ENCODE measurements at places on chromosomes 4 and X.

DNA sequence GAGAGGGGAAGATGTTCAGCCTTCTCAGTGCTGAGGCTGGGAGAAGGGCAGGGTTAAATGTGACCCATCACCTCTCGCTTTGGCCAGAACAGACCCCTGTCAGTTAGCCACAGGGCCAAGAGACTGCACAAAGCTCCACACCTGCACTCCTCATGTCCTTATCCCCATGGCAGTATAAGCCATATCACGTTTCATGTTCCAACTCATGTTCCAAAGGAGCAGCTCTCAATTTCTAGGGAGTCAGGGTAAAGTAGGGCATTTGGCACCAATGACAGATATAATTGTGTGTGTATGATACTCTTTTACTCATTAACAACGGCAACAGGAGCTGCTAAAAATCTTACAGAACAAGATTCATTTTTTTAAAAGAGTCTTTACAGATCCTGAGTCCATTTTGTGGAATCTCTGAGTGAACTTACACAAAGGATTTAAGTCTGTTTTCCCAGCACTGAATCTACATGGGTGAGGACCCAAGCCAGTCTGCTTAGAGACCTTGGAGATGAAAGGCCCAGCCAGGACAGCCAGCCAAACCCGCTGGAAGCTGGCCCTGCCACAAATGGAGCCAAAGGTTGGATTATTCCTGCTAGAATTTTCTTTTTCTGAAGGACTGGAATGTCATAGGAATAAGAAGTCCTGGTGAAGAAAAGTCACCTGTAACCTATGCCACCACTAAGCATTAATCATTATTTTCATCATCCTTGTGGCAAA lies 129.1 kb upstream of the SMAD1 start:
- no peaks in the 10 kb centered on the region for H3K4me1 ChIP-seq
- no peak for DNase-seq
- no peak overlapping the region for H3K27ac ChIP-seq
- H3K36me3 ChIP-seq = no peaks in the 10 kb centered on the region
- no peak overlapping the region for H3K4me3 ChIP-seq
- H3K27me3 ChIP-seq = no peaks in the 10 kb centered on the region

- H3K4me3 ChIP-seq = no peak overlapping the region
- DNase-seq = no peak
- no peaks in the 10 kb centered on the region for H3K36me3 ChIP-seq
- no peaks in the 10 kb centered on the region for H3K4me1 ChIP-seq
Observed at GRCh38 chr4:69749771-69750170, 10.6 kb downstream of the SULT1B1 start.

DNA sequence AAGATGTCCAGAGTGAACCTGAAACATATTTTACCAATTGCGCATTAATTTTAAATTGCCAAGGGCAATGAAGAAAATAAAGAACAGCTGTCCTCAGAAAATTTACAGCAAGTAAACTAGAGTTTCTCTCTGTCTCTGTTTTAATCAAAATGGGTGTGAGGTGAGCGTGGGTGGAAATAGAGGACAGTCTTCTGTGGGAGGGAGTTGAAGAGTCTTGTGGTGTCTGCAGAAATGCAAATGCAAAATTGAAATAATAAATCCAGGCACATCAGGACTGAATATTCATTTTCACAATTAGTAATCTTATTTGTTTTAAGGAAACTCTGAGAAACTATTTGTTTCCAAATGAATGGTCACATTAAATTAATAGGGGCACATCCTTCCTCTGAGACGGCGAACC lies 192.0 kb downstream of the ARHGAP10 start:
- no peak for DNase-seq
- H3K27me3 ChIP-seq = no peaks in the 10 kb centered on the region

- DNase-seq = no peak
- peaks cover 30% of the 10 kb centered on the region for H3K4me1 ChIP-seq
- no peak overlapping the region for H3K4me3 ChIP-seq
- H3K27me3 ChIP-seq = no peaks in the 10 kb centered on the region
- peaks cover 1% of the 10 kb centered on the region for H3K36me3 ChIP-seq
Observed at GRCh38 chr4:38222892-38223291, 262.7 kb downstream of the PTTG2 start.

- peaks cover 3% of the 10 kb centered on the region for H3K36me3 ChIP-seq
- H3K4me3 ChIP-seq = no peak overlapping the region
- H3K27me3 ChIP-seq = no peaks in the 10 kb centered on the region
- no peak overlapping the region for H3K27ac ChIP-seq
Observed at GRCh38 chrX:20011608-20012007, 20.7 kb upstream of the BCLAF3 start.

All from progenitor cell of endocrine pancreas (in vitro differentiated cells).